ENCODE measurements at places on chromosomes 5 and 9. TPM values are rescaled to one million over a fixed set of nuclear protein-coding genes. Genes with fewer than 3 reads are reported as not detected.
A peak's percentile ranks its signal among the peaks of the same experiment; 100 is the strongest.

DNA sequence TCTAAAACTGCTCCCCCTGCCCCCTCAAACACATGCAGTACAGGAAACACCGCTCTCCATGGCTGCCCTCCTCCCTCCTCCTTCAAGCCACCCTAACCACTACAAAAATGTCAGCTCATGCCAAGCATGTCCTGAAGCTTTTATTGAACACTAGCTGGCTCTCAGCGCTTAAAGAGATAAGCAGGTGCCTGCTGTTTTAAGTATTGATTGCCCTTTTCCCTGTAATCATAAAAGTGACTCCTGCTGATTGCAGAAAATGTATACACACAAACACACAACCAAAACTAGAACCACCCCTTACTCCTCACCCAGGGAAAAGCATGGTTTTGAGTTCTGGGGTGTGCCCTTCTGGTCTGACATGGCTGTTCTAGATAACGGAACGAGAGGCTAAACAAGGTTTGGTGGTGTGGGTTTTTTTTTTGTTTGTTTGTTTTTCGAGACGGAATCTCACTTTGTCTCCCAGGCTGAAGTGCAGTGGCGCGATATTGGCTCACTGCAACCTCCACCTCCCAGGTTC lies 3.7 kb upstream of the UCK1 start:
- peak; percentile 30 for DNase-seq
- H3K27ac ChIP-seq = no peak overlapping the region
- peaks cover 26% of the 10 kb centered on the region for H3K4me1 ChIP-seq
- H3K36me3 ChIP-seq = no peaks in the 10 kb centered on the region
- H3K27me3 ChIP-seq = no peaks in the 10 kb centered on the region

DNA sequence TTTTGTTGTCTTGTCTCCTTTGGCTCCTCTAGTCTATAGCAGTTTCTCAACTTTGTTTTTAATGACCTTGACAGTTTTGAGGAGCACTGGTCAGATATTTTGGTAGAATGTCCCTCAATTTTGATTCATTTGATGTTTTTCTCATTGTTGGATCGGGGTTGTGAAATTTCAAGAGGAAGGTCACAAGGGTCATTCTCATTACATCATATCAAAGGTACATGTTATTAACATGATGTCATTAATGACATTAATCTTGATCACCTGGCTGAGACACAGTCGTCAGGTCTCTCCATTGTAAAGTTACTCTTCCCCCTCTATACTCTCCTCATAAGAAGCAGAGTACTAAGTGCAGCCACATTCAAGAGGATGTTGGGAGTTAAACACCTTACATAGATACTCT lies 7.2 kb downstream of the ISOC1 start:
- H3K4me1 ChIP-seq = peaks cover 4% of the 10 kb centered on the region
- peaks cover 13% of the 10 kb centered on the region for H3K36me3 ChIP-seq
- no peak overlapping the region for H3K27ac ChIP-seq
- no peak for DNase-seq

DNA sequence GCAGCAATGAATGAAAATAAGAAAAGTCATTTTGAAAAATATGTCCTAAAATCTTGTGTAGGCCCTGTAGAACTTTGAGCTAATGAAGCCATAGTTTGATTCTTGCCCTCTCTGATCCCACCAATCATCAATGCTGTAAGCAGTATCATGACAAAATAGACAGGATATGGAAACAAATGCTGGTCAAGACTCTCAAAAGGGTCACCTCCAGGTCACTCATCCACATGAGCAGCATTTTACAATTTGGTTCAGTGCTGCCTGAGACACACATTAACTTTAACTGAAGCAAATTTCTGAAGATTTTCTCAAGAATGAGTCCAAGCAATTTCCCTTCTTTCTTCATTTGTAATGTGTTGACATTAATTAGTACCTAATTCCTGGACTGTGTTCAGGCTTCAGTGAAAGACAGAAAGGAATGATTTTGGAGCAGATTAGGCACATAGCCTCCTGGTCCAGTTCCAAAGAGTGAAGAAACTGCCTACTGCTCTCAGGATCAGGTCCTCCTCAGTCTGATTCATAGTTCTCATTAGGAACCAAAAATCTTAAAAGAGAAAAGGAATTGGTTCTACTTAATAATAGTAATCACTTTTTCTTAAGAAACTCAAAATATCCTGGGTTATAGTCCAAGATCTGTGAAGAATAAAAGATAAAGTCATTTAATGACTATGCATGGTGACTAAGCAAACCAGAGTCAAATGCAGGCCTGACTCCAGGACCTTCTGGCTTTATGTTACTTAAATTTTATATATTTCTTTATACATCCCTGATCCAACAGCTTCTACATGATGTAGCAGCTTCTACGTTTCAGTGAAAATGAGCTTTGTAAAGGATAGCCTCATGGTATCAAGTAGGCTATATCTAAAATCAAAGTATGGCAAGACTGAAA lies 192.1 kb upstream of the RGMB start:
- no peaks in the 10 kb centered on the region for H3K27me3 ChIP-seq
- H3K36me3 ChIP-seq = no peaks in the 10 kb centered on the region
- no peak for DNase-seq
- H3K27ac ChIP-seq = no peak overlapping the region
- no peaks in the 10 kb centered on the region for H3K4me1 ChIP-seq

DNA sequence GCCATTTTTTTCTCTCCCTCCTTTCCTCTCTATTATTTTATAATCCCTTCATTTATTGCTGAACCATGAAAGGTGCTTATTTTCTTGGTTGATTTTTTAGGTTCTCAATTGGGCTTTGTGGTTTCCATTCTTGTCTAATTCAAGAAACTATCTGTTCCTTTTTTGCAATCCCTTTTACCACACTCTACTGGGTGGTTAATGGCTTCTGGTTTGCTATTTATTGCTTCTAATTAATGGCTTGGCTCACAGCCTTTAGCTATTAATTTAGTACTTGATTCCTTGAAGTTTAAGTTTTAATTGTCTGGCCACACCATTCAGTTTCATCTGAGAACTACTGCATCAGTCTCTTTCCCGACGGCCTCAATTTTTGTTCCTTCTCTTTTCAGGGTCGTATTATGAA lies 5.6 kb downstream of the FRRS1L start:
- no peaks in the 10 kb centered on the region for H3K4me1 ChIP-seq
- H3K4me3 ChIP-seq = no peak overlapping the region
- H3K36me3 ChIP-seq = no peaks in the 10 kb centered on the region
- H3K27ac ChIP-seq = no peak overlapping the region
- H3K27me3 ChIP-seq = peaks cover 12% of the 10 kb centered on the region

Gene CEP72
- total RNA-seq = 12.3 TPM

Gene SHISAL2B
- total RNA-seq = not detected

Gene STPG3
- not detected for total RNA-seq

- H3K4me1 ChIP-seq = no peaks in the 10 kb centered on the region
- H3K27ac ChIP-seq = no peak overlapping the region
- no peaks in the 10 kb centered on the region for H3K27me3 ChIP-seq
- no peak for DNase-seq
- H3K36me3 ChIP-seq = no peaks in the 10 kb centered on the region
These were observed 75.6 kb downstream of the DMRT2 start for GRCh38 chr9:1125741-1126140.

Gene PRR16
- total RNA-seq = not detected

Gene MSMP
- not detected for total RNA-seq

Gene DCTN4
- 85.8 TPM for total RNA-seq

Gene SLC12A2
- 16.8 TPM for total RNA-seq

DNA sequence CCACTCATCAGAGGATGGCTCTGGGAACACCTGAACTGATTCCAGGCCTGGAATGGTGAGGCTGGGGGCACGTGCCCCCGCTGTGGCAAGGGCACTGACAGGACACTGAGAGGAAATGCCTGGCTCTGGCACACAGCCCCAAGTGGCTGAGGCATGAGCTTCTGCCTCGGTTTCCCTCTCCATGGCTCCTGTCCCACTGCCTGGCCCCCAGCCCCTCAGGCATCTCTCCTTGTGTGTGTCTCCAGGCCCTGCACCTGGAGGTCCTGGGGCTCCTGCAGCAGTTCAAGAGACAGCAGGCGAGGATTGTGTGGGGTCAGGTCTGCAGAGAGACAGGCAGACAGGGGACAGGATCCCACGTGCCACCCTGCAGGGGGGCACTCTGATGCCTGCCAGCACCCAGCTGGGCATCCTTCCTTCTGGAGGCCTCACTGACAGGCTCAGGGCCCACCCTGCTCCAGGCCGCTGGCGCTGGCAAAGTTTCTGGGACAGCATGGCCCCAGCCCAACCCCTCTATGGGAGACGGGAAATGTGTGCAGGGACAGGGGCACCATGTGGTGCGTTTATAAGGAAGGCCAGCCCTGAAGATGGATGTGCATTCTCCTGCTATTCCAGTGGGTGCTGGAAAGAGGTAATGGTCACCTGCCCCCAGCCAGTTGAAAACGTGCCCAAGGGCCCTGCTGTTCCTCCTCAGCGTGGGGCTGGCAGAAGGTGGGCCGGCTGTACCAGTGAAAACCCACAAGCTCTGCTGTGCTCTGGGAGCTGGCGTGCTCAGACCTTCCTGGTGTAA lies 66.0 kb downstream of the RASGEF1C start:
- H3K27me3 ChIP-seq = no peaks in the 10 kb centered on the region
- no peak for DNase-seq
- H3K4me3 ChIP-seq = no peak overlapping the region
- no peak overlapping the region for H3K27ac ChIP-seq
